ENCODE measurements at places on chromosomes 5 and 9.

- no peak for DNase-seq
Observed at GRCh38 chr9:72575666-72576065, 54.3 kb downstream of the TMC1 start.

DNA sequence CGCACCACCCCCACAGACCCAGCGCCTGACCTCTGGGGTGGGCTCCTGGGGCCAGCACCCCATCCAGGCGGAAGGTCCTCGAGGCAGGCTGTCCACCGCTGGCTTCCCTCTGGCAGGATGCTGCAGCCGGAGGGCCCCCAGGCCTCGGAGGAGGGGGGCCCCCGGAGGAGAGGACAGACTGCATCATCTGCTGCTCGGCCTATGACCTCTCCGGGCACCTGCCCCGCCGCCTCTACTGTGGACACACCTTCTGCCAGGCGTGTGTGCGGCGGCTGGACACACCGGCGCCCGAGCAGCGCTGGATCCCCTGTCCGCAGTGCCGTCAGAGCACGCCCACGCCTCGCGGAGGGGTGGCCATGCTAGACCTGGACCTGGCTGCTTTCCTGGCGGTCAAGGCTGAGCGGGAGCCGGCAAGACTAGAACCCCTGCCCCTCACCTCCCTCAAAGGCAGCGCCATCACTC is 1.2 kb downstream of the RNF224 start:
- DNase-seq: no peak

DNA sequence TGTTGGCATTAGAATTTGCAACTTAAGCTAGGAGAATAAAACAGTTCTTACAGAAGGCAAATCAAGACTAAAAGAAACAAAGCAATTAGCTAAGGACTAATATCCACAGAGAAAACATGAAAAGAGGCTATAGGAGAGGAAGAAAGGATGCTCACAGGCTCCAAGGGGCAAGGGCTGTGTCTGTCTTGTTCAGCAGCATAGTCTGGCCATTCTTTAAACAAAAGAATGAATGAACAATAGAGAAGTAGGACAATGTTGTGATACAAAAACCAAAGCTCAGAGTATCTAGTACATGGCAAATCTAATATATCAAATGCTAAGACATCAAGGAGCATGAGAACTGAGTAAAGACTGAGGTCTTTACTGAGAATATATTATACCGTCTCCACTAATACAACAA is 39.5 kb downstream of the PLPP1 start:
- DNase-seq: no peak

- no peak for DNase-seq
Observed at GRCh38 chr5:42506662-42507061, 83.4 kb downstream of the GHR start.

GRCh38 chr9:91946196-91946595 is 3.8 kb downstream of the ROR2 start:
- DNase-seq: no peak

DNA sequence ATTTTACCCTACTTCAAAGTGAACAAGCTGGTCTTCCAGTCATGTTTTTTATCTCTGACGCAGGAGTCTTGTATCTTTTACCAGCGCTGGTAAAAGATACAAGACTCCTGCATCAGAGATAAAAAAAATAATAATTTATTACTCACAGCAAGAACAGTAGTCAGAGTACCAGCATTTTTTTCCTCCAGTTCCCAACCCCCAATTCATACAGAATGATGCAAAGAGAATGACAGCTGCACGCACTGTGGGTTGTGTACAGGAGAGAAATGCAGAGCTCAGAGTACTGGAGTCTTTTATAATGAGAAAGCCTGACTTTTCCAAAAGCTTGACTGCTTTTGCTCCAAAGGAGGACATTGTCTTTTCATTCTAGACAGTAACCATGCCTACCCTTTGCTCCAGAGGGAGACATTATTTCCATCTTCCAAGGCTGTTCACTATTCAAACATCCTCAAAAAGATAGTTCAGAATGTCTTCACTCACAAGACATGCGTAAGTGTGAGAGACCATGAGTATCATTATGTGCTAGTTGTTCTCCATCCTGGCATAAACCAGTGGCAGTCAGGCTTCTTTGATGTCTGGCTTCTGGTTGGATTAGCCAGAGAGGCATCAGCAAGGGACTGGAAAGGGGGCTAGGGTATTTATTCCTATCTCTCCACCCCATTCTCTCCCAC is 14.3 kb upstream of the RANBP6 start:
- no peak for DNase-seq

DNA sequence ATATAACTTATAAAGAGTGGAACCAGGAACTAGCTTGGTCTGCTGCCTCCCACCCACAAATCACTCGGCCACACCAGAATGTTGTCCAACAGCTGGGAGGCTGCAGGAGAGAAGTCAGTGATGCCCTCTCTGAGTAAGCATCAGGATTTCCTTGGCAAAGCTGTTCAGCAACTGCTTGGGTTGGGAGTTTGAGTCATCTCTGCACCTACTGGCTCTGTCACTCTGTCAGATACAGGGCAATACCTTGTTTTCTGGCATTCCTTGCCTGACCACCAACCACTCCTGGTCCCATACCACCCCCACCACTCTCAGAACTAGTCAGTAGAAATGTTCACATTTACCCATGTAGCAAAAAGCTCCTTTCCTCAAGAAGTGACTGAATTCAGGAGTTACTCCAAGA is 36.8 kb upstream of the GCNT4 start:
- no peak for DNase-seq

DNA sequence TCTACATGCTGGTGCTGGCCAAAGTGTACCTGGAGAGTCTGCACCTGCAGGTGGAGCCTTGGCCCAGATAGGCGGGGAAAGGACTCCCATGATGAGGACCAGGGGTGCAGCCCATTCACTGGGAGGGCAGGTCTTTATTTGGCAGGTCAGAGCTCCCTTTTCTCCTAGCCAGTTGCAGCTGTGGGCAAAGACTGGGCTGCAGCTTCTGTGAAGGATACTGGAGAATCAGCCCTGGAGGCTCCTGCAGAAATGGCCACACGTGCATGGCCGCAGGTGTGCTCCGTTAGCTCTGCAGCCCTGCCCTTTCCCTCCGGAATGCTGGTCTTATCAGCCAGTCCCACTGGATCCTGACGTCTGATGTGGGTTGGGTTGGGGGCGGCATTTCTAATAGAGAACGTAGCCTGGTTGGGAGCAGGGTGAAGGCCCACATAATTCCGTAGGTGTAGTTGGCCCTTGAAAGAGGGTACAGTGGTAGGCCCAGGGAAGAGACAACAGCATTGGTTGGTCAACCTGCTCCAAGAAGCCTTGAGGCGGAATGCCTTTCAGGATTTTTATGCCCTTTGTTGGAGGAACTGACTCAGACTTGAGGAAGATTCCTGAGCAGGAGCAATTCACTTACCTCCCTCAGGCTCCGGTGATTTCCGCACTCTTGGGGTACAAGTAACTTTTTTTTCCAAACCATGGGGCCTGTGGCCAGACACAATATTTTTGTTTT is 22.0 kb upstream of the TIFAB start:
- no peak for DNase-seq
